ENCODE measurements at places on chromosomes 3 and 15. TPM values are rescaled to one million over a fixed set of nuclear protein-coding genes. Genes with fewer than 3 reads are reported as not detected.

GOLGA8M gene
- total RNA-seq: not detected

CCR3 gene
- 0.66 TPM for total RNA-seq

NTRK3 gene
- total RNA-seq: not detected

LTK gene
- total RNA-seq: 0.80 TPM

MAPKAPK3 gene
- total RNA-seq: 39.9 TPM
